ENCODE measurements at places on chromosomes 13 and 19. TPM values are rescaled to one million over a fixed set of nuclear protein-coding genes. Genes with fewer than 3 reads are reported as not detected.

KLK14 gene
- total RNA-seq: not detected

KHSRP gene
- 56.0 TPM for total RNA-seq

GRCh38 chr19:16285769-16286498, 38.7 kb upstream of the KLF2 start:
- no peak for DNase-seq

NLRP5 gene
- total RNA-seq: not detected

GRCh38 chr13:46582190-46582589, 29.2 kb downstream of the LRCH1 start:
- DNase-seq: no peak

GRCh38 chr13:22298530-22298929, 627.7 kb downstream of the FGF9 start:
- DNase-seq: no peak

DNA sequence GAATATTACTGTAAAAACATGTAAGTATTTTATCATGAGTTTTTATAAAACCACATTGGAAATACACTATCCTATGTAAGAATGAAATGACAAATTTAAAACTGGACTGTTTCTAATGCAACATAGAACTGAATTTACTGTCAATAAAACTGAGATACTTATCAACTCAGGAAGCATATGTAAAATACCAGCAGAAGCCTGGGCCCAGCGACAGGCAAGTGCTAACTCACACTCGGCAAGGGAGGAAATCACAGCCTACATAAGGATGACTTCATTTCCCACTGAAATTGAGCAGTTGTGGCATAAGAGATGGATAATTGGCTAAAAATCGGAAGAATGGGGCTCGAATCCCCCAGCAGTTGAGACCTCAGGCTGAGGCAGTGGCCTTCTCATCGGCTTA, 12.1 kb downstream of the PROZ start:
- DNase-seq: no peak

SSC5D gene
- 0.14 TPM for total RNA-seq

DNA sequence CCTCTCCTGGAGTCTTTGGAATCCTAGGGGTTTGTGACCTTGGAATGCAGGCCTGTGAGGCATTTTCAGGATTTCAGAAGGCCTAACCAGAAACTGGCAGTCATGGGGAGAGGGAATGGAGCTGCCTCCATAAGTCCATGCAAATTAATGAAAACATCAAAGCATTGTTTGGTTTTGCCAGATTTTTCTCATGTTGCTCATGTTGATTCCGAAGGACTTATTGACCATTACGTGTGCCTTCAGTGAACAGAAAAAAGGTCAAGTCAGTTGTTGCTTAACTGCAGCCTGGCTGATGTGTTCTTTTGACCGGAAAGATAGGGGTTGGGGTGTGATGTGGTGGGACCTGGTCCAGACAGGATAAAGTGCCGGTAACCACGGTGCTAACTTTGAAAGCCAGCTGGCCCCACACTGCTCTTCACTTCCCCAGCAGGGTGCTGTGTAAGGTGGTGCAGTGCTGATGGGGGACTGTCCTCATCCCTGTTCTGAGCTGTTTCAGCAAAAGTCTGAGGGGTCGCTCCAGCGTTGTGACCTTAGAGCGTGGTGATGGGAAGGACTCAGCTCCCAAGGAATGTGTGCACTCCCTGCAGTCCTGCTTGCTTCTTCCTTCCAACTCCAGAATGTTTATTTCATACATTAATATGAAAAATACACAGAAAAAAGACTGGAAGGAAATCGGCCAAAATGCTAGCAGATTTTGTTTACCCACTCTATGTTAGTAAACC, 3.5 kb downstream of the RNF113B start:
- DNase-seq: peak; percentile 60

F2RL3 gene
- 5.0 TPM for total RNA-seq

DNA sequence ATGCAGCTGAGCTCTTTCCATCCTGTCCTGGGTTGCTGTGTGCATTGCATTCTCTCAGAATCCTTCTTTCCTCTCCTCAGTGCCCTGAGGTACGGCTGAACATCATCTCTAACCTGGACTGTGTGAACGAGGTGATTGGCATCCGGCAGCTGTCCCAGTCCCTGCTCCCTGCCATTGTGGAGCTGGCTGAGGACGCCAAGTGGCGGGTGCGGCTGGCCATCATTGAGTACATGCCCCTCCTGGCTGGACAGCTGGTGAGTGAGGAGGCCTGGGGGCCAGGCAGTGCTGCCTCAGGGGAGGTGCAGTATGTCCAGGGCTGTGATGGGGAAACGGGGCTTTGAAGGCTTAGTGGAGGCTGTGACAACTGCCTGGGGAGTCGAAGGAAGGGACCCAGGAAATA, 29.8 kb downstream of the PPP2R1A start:
- DNase-seq: no peak

- no peak for DNase-seq
Measured at GRCh38 chr19:12799742-12800465, 1.7 kb downstream of the PRDX2 start.

All from Caki2 (cell line).